Left ventricle myocardium superior (tissue), 1 donor: ENCODE measurements at places on chromosomes 2 and 18.

GRCh38 chr2:96775160-96775559, 14.5 kb downstream of the CNNM4 start:
- no peak for DNase-seq

DNA sequence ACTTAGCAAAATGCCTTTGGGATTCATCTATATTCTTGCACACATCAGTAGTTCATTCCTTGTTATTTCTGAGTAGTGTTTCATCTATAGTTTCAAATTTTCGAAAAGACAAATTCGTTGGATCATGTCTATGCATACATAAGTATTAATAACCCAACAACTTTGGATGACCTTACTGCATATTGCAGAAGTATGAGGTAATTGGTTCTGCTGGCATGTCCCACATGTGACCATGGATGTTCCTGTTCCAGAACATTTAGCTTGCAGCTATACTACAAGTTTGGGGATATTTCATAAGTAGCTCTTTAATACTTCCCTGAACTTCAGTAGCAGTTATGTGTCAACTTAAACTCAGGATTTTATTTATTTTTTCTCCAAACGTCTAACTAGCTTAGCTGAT, 44.9 kb downstream of the APLF start:
- DNase-seq: no peak

GRCh38 chr2:99615247-99615771, 125.5 kb upstream of the REV1 start:
- no peak for DNase-seq

DNA sequence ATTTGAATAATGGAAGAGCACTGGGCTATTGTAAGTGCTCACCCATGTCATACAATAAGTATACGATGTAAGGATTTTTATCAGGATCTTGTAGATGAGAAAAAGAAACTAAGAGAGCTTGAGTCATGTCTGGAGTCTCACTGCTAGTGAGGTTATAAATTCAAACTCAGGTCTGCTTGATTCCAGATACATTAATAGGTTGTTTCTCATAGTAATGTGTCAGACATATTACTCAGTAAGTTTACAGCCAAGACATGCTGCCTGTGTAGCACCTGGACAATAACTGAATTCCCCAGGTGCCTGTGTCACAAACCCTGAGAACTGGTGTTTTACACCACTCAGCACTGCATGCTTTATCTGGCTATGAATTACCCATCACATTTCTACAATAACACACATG, 216.9 kb upstream of the LRP1B start:
- DNase-seq: no peak

DNA sequence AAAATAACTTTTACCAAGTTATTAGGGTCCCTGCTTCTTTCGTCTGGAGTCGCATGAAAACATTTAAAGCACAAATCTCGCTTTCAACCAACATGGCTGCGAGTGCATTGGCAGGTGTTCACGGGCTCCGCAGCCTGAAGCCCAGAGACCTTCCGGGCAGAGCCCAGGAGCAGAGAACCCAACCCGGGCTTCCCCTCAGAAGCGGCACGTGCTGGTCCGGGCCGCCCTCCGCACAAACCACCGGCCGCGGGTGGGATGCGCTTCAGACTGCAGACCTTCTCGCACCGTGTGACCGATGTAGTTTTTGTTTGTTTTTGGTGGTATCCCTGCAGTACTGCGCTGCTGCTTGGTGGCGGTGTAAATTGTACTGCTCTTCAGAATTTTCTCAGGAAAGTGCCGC, 105.6 kb upstream of the TPO start:
- DNase-seq: no peak
